ENCODE measurements at places on chromosomes 2 and 18.

- no peak for DNase-seq
These were observed 25.9 kb upstream of the GPR17 start for GRCh38 chr2:127619877-127620705.

- no peak for DNase-seq
These were observed 27.2 kb downstream of the SIGLEC15 start for GRCh38 chr18:45852631-45853030.

DNA sequence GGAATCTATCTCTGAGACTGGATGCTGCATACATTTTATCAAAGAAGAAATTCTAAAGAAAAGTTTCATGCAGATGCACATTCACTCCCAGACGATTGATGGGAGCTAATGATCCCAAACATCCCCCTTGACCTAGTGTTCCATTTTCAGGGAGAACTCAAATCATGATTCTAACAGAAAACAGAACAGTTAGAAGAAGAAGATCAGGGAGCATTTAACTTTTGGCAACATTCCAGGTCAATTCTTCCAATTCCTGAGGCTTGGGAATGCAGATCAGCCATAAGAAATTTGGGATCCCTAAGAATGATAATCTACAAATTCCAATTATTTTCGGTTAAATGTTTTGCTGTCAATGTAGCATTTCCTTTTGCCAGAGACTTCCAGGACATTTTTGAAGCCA lies 96.6 kb downstream of the CPO start:
- DNase-seq: no peak

- no peak for DNase-seq
These were observed 102.6 kb downstream of the MTCL1 start for GRCh38 chr18:8808001-8808400.

- DNase-seq: no peak
These were observed 179.3 kb downstream of the FIGN start for GRCh38 chr2:163556511-163556910.

GRCh38 chr2:42937171-42937875 lies 144.9 kb upstream of the HAAO start:
- DNase-seq: no peak

DNA sequence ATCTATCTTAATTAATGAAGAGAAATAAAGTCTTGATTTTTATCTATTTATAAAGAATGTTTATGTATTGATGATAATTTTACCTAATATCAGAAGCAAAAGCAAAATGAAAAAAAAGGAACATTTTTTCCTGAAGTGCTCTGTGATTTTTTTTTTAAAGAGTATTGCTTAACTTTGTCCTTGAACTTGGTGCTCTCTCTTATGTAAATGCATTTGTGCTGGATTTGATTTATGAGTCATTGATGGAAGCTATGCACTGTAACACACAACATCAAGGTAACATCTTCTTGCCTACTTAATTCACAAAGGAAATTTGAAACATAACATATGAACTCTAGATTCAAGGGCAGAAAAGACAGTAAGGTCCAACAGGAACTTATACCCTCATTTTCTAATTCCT lies 312.9 kb upstream of the CDH19 start:
- DNase-seq: no peak

DNA sequence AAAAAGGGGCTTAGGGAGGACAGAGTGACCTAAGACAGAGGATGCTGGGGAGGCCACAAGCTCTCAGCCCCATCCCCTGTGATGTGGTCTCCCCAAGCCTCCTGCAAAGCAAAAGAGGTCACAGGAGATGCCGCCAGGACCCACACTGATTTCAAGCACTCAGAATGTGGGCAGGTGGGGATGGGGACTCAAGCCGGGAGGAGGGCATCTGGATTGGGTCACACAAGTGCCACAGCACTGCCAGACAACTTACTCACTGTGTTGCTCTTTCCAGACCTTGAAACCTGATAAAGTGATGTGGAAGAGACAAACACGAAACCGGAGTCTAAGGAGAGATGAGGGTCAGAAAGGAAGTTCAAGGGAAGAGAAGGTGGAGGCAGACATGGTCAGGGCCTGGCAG lies 95.7 kb downstream of the TTC32 start:
- DNase-seq: no peak

- DNase-seq: peak; percentile 37
These were observed 1.3 kb downstream of the VWA3B start for GRCh38 chr2:98088261-98088660.

DNA sequence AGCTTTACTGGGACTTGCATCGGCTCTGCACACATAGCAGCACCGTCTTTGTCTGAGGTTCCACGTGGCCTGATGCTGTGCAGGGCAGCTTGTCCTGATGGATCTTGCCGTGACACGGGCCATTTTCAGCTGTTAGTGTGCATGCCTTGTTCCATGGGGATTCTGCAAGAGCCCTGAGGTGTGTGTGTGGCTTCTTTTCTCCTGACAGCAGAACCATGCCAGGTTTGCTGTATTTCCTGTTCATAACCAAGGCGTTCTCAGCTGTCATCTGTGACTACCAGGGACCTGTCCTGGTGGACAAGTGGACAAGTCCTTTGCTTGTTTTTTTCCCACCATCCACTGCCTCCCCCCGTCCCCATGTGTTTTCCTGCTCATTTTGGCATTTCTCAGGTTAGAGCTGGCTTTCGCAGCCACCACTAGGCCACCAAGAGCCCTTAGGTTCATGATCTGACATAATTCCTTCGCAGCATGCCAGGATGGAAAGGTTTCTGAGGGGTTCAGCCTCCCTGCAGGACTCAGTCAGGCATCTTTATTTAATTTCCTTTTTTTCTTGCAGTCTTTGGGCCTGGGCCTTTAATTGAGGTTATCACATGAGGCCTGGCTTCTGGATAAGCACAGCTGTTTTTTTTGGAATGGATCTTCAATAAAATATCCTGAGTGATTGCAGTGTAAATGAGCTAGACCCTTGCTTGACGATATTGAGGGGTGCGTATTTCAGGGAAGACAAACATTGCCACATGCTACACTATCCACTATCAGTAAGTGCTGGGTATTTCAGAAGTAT lies 139.4 kb downstream of the NCK2 start:
- no peak for DNase-seq

- DNase-seq: no peak
These were observed 1272.8 kb upstream of the ZEB2 start for GRCh38 chr2:145792745-145793144.

- DNase-seq: no peak
These were observed 115.6 kb upstream of the REG3A start for GRCh38 chr2:79275197-79275596.

- no peak for DNase-seq
These were observed 682.7 kb upstream of the RAB6C start for GRCh38 chr2:129296806-129297205.

DNA sequence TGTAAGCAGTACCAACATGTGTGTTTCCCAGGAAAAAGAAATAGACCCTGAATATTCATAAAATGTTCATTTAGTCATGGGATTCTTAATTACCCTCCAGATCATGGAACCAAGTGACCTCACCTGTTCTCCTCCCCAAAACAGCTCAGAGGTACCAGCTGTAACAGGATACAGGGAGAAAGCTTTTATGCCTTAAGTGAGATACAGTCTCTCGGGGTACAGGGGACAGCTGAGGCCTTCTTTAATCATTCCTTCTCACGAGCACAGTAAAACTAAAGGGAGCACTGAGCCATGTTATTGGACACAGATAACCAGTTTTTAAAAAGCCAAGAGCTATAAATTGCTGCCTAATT lies 16.6 kb downstream of the EPHA4 start:
- no peak for DNase-seq

- no peak for DNase-seq
These were observed 11.6 kb downstream of the KLHL14 start for GRCh38 chr18:32761231-32761630.

- no peak for DNase-seq
These were observed 58.5 kb upstream of the CTLA4 start for GRCh38 chr2:203809084-203809521.

DNA sequence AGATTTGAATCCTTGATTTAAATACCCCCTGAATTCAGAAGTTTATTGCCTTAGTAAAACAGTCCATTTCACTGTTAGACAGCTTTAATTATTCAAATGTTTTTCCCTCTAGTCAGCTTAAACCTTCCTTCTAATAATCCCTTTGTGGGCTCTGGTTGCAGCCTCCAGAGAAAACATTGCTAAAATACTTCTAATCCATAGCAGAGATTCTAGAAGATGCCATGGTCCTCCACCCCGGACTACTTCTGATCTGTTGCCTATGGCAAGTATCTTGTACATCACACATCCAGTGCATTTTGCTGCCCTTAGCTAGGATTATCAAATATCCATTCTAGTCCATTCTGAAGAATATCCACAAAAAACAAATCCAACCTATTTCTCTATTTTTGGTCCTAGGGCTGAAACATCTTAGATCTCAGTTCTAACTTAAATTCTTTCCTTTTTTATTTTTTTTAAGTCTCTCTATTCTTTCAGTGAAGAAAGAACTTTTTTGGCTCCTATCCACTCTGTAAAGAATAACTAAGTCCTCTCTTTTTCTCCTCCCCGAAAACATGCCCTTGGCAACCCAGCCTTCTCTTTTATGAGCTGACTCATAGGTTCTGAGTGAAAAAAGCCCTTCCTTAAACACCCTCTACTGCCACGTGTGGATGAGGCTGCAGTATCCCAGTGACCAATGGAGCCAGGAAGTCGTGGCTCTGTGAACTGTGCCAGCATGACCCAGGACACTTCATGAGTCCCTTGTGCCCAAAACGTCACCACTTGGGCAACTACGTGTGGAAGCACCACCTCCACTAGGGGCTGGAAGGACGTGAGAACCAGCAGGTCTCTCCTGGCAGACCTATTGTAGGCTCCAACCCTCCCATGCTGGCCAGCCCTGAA lies 349.8 kb downstream of the TNS1 start:
- no peak for DNase-seq

DNA sequence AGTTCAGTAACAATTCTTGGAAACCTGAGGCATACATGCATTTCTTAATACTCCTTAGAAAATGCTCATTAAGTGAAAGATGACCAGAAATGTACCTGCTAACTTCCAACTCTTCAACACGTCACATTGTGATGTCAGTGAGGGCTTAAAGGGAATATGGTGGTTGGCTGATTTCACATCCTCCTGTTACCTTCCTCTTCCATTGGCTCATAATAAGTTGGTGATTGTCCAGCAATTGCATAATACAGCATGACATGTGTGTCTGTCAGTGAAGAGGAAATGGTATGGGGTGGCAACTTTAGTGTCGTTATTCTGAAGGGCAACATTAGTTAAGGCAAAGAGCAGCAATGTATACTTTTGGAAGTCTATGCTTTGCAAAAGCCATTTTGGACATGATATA lies 26.0 kb downstream of the PLEK start:
- peak; percentile 47 for DNase-seq

DNA sequence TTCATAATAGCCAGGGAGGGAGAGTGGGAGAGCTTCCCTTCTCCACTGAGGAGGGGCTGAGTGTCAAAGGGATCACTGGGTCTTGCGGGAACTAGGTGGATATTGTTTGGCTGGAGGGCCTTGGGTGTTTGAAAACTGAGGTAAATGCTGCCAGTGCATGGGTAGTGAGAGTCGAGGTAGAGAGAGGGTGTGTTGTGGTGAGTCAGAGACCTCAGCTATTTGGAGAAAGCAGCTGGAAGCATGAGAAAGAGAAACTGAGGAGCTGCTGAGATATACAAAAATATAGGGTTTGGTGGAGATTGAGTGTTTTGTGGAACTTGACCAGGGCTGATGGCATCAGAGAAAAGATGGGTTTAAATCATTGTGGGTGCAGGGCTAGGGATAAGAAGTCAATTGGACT lies 127.0 kb upstream of the CCDC195 start:
- no peak for DNase-seq

- DNase-seq: no peak
These were observed 34.0 kb downstream of the PIGN start for GRCh38 chr18:62152844-62153243.

DNA sequence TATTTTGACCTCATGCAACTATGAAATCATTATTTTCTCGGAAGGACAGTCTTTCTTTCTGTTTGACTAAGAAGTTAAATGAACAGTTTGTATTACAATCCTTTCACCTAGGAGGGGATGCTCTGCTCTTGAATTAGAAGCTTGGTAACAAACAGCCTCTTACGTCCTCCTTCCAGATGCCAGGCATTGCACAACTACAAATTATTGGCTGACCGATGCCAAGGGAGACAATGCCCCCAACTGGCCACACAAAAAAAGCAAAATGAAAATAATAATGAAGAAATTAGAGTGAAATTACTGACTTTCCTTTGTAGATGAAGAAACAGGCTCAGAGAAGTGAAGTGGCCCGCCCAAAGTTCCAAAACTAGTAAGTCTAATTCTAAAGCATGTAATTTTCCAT lies 177.9 kb downstream of the CYRIA start:
- peak; percentile 46 for DNase-seq

DNA sequence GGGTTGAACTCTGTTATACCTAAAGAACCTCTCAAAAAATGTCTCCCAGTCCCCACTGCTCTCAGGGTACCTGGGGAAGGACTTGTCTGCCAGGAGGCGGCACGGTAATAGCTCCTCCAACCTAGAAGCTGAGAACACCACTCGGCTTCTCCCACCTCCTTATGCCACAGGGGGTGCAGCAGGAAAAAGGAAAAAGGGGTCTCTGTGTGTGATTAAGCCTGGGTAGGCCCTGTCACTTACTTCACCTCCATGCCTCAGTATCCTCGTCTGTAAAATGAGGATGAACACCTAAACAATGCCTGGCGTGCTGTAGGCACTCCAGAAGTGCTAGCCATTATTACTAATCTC lies 76.6 kb downstream of the EMX1 start:
- DNase-seq: no peak

DNA sequence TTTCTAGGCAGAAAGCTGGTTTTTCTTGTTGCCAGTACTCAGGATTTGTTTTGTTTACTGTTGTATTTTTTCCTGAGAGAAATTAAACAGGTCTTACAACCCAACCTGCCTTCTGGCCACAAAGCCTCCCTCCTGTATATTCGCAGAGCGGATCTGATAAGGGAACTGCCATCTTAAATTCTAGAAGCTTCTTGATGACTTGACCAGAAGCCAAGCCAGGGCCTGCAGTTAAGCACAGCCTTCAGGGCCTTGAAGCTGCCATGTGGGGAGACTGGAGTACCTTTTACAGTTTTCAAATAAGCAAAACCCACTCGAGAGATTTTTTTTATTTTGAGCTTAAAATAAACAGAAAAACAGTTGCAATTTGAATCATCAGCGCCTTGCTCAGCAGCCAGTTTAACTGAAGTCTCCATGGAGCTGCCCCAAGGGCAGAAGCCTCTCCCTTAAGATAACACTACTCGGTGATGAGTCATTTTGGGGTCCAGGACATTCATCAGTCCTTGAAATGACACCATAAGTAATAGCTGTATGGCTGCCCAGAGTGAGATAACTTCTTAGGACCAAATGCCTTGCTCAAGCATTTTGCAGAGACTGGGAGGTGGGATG lies 51.5 kb upstream of the PHLPP1 start:
- no peak for DNase-seq

Measured in AML-193 (cell line).